ENCODE measurements at places on chromosomes 6 and 20. TPM values are rescaled to one million over a fixed set of nuclear protein-coding genes. Genes with fewer than 3 reads are reported as not detected.

PRR18 gene
- not detected for total RNA-seq

ZNF322 gene
- 43.1 TPM for total RNA-seq

EEF1A2 gene
- total RNA-seq, result 11.2 TPM

GRCh38 chr6:170102038-170102437 lies 188.8 kb downstream of the DLL1 start:
- no peak for DNase-seq

DNA sequence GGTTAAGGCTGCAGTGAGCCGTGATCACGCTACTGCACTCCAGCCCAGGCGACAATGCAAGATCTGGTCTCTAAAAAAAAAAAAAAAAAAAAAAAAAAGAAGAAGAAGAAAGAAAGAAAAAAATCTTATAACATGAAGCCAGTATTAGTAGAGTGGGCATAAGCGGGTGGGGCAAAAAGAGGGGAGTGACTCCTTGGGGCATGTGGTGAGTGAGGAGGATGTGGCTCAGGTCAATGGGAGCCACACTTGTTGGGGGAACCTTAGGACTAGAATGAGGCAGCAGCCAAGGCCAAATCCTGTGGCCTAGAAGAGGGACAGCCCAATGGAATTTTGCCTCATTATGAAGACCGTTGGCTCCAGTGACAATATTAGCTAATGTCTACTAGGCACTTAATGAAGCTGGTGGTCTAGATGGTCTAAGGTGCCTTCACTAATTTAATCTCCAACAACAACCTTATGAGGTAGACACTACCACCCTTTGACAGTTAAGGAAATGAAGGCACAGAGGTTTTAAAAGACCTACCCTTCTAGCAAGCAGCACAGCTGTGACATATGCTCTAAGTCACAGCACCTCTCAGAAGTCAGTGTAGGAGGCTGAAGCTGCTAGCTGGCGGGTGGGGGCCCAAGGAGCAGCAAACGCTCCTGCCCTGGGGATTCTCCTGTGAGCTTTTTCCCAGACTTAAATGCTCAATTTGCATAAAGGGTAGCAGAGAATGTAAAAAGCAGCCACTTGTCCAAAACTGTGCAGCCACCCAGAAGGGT lies 23.6 kb upstream of the ARMC12 start:
- DNase-seq, result no peak

DNA sequence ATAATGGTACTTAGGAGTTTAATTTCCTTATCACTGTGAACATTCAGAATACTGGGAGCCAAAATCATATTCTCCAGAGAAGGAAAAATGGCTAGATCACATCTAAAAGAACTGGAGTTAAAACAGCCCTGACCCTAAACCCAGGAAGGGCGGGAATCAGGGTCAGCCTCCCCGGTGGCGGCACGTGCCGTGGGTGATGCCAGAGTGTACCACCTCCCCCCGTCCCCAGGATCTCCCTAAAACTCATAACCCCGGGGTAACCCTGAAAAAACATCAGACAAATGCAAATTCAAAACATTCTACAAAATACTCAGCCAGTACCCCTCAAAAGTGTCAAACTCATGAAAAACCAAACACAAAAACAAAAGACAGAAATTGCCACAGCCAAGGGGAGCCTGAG lies 148.3 kb downstream of the DLL1 start:
- no peak for DNase-seq
